ENCODE measurements at places on chromosomes 5 and 9.

GRCh38 chr5:38755181-38755580 lies 90.6 kb upstream of the OSMR start:
- no peak for DNase-seq

DNA sequence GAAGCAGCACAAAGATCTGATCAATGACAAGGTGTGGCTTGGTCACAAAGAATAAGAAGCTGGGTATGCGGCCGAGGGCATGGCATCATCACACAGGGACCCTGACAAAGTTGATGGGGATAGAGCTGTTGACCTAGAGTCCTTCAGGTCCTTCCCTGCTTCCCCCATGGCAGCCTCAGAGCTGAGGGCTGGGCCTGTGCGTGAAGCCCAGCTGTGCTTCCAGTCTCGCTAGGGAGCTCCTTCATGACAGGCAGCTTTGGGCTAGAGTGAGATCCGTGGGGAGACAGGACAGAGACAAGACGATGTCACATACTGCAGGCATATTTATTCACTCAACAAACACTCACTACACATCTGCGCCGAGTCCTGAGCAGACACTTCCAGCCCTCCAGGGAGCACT lies 56.4 kb upstream of the NEURL1B start:
- no peak for DNase-seq

DNA sequence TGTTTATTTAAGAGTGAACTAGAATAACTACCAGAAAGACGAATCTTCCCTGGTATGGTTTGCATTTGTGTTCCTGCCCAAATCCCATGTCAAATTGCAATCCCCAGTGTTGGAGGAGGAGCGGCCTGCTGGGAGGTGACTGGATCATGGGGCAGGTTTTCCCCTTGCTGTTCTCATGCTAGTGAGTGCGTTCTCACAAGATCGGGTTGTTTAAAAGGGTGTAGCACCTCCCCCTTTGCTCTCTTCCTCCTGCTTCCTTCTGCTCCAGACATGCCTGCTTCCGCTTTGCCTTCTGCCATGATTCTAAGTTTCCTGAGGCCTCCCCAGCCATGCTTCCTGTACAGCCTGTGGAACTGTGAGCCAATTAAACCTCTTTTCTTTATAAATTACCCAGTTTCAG lies 210.3 kb upstream of the TBC1D2 start:
- no peak for DNase-seq

DNA sequence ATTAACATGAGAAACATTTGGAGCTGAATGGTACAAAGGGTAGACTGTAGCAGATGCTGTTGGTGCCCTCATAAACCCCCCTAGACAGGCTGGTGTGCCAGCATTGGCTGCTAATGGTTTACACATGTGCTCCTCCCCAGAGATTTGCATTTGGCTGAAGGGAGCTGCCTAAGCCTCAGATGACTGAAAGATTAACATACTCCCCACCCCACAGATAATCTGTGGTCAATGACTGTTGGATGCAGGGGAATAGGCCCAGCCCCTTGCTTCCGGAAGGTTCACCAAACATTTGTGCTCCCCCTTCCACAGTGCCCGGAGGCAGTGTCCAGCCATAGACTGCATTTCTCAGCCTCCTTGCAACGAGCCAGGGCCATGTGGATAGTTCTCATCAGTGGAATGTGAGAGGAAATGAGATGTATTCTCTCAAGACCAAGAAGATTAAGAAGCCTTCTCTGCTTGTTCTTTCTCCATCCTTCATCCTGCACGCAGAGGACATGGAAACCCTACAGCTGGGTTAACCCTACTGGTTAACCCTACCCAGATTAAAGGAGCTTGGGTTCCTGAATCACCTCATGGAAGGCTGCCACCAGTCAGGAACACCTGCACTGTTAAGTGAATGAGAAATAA lies 79.6 kb downstream of the PHAX start:
- DNase-seq = no peak

DNA sequence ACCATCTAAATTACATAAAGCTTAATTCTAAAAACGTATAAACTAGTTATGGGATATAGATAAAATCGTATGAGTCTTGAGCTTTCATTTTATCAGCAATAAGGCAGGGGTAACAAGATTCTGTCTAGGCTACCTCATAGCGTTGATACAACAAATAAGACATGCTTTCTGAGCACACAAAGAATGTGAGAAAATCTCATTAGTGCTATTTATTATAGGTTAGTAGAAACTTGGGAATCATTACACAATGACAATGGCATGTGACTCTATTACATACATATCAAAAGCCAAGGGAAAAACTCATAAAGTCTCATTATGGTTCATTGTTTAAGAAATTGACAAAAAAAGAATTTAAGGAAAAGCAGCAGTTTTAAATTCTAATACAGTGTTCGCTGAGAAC lies 448.6 kb downstream of the PLK2 start:
- no peak for DNase-seq

- DNase-seq = no peak
These were observed 64.2 kb upstream of the OLFM1 start for GRCh38 chr9:135023088-135023785.

DNA sequence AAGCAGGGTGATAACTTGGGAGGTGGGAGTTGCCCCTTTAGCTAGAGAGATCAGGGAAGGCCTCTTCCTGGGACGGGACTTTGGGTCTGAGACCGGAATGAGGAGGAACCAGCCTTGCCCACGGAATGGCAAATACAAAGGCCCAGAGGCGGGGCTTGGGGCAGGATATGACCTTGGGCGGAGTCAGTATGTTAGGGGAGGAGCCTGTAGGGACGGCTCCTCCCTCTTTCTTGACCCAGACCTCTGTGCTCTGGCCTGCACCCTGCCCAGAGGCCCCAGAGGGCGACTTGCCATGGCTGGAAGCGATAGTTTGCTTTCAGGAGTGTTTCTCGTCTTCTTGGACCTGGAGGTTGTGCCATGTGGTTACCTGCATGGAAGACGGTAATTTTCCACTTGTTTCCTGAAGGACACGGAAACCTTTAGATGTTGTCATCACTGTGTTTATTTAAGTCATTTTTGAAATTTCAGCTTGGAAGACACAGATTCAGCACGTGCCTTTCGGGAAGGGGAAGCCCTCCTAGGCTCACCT lies 85.6 kb downstream of the DAB2IP start:
- no peak for DNase-seq

DNA sequence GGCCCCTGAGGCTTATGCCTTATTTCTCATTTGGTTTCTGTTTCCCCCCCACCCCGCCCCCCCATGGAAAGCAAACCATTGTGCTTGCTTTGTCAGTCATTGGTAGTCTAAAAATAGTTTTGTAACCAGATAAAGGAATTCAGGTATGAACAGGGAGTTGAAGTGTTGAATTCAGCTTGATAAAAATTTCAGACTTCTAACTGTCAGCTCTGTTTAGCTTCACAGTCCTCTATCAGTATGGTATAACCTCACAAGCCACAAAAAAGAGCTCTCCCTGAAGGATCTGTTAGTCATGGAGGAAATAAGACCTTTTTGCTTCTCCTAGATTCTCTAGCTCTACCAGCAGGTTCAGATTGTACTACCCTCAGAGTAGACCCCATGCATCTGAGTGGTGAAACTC lies 378.1 kb downstream of the TMEM38B start:
- no peak for DNase-seq

GRCh38 chr9:98495530-98495929 lies 213.2 kb downstream of the GABBR2 start:
- no peak for DNase-seq

- DNase-seq = no peak
These were observed 18.8 kb downstream of the TICAM2 start for GRCh38 chr5:115583474-115583873.

- DNase-seq = no peak
These were observed 492.2 kb downstream of the ENC1 start for GRCh38 chr5:74148321-74148720.

DNA sequence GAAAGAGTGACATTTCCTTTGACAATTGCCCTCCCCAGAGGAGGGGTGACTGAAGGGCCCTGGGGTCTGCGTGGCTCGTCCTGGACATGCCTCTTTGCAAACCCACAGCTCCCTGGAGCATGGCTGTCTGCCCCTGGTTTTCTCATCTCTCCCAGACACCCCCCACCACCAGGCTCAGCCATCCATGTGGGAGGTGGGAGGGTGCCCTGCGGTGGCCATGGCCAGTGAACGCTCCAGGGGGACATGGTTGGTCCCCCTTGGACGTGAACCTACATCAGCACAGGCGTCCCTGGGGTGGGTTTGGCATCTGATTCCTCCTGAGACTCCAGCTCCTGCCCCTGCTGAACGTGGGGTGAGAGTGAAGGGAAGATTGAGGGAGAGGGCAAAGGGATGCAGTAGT lies 67.7 kb upstream of the LMX1B start:
- DNase-seq = no peak

- DNase-seq = no peak
These were observed 65.8 kb downstream of the NSUN2 start for GRCh38 chr5:6567068-6567467.

DNA sequence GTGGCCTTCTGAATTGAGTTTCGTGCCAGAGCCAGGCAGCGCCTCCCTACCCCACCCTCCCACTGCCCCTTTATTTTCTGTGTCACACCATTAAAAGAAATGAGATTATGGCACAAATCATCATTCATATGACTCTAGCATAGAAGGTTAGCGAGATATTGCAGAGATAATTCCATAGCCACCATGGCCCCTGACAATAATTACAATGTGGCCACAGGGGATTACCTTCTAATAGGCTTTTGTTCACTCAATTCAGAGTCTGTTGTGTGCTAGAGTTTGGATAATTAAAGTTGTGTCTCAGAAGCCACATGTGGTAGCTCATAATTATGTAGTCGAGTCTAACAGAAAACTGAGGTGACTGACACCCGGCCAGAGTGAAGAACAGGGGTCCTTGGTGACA lies 428.1 kb downstream of the ARHGEF28 start:
- DNase-seq = no peak

Measured in stimulated activated CD8-positive, alpha-beta memory T cell treated with anti-CD3 and anti-CD28 coated beads, Interleukin-4, amount 100 ng/mL, for 24 hours (primary cell).